Stimulated activated CD4-positive, alpha-beta T cell treated with anti-CD3 and anti-CD28 coated beads, Interleukin-1b, Interleukin-23, amount 100 ng/mL, for 24 hours (primary cell): ENCODE measurements at places on chromosomes 2 and 18.
A peak's percentile ranks its signal among the peaks of the same experiment; 100 is the strongest.

- no peak for DNase-seq
These were observed 6.7 kb downstream of the TGIF1 start for GRCh38 chr18:3456686-3457069.

DNA sequence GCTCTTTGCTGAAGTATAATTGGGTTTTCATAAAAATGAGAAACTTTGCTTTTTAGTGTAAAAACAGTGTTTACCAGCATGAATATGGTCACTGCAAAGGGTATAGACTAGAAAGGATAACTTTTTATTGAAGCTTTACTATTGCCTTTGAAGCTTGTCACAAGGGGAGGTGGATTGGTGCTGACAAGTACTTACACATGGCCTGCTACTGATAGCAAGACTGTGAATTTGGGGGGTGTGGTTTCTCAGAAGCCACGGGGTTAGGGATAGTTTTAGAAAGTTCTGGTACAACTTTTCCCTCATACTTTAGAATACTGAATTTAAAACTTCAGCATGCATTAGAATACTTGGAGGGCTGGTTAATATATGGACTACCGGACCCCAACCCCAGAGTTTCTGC lies 294.1 kb downstream of the SOCS6 start:
- DNase-seq, result no peak

DNA sequence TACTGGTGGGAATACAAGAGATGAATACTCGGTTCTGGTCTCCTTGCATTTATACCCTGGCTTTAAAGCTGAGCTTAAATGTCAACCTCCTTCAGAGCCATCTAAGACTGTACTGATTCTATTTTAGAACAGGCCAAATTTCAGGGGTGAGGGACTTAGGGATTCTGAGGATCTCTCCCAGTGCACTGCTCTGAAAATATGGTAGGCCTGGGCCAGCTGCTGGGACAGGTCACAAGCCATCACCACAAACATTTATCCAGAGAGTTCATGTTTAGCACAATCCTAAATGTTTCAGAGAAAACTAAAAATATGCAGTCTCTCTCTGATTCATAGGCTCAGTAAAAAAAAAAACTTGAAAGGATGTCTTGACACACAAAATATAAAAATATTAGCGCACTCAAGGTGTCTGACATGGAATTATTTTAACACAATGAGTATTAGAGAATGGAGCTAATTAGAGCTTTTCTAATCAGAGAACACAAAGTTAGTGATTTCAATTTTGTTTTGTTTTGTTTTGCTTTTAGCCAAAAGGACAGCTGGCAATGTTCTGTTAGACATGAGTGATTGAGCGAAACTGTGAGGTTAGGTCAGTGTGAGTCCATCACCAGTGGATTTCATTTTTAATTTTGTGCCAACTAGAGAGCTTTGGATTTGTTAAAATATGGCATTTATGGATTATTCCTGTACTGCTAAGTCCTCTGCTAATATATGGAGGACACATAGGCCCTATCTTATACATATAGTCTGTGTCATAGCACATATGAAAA lies 38.8 kb downstream of the MFSD6 start:
- no peak for DNase-seq

- no peak for DNase-seq
These were observed 145.0 kb upstream of the SH3BP4 start for GRCh38 chr2:234806818-234807217.

GRCh38 chr2:189129971-189130370 lies 49.6 kb downstream of the COL5A2 start:
- DNase-seq, result no peak

- no peak for DNase-seq
These were observed 47.3 kb upstream of the SALL3 start for GRCh38 chr18:78932281-78932680.

GRCh38 chr2:21996339-21996738 lies 872.6 kb downstream of the TDRD15 start:
- no peak for DNase-seq

DNA sequence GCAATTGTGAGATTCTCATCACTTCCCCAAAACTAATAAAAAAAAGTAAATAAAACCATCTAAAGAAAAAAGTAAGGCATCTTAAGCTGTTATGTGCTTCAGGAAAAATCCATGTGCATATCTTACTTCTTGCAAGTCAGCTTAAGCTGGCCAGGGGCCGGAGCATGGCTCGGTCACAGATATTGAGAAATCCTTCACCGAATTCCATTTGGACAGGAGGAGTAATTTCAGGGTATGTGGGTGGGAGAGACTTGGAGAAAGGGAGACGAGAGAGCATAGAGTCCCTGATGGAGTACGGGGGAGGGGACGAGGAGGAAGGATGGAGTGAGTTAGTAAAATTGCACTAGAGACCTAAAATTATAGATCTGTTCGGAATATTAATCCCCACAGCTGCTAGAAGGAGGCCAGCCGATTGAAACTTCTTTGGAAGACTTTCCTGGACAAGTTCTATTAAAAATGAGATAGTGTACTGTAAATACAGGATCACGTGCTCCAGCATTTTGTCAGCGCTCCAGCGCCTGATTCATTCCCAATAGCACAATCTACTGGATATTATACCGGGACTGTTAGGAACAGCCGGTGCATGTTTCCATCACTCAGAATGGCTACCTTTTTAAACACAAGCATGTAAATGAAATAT lies 438.5 kb downstream of the ZNF516 start:
- DNase-seq, result no peak

- no peak for DNase-seq
These were observed 15.5 kb upstream of the SRBD1 start for GRCh38 chr2:45626387-45627221.

DNA sequence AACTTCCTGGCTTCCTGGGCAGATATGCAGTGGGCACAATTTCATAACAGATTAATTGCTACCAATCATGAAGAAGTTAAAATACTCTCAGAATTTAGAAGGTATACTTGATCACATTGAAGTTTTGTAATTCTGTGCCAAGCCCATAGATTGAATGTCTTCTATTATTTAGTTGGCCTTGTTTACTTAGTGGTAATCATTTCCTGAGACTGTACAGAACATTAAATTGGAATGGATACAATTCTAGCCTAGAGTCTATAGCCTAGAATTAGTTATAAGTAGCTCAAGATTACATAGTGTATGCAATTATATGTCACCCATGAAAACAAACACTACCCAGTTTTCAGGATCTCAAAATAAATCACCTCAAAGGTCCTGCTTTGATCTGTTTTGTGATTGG lies 615.8 kb downstream of the XIRP2 start:
- no peak for DNase-seq

DNA sequence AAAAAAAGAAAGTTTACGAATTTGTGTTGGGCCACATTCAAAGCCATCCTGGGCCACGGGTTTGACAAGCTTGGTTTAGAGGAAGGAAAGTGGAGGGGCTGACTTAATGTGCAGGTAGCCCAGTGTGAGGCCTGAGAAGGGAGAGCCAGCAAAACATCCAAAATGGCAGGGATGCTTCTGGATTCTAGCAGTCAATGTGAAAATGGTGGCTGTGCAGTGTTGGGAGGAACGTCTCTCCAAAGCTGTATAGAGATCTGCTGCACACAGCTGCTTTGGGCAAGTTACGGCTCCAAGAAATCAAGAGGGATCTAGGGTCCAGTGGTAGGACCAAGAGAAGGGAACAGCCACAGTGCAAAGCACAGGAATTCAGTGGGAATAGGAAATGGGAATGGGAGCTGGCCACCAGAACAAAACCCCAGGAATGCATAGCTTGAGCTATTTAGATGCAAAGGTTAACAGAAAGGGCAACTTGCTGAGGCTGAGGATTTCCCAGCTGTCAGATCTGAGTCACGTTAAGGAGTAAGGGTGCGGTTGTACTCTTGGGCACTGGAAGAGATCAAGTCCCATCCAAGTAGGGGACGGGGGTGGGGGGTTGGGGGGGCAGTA lies 70.6 kb downstream of the B3GNT2 start:
- DNase-seq, result no peak

DNA sequence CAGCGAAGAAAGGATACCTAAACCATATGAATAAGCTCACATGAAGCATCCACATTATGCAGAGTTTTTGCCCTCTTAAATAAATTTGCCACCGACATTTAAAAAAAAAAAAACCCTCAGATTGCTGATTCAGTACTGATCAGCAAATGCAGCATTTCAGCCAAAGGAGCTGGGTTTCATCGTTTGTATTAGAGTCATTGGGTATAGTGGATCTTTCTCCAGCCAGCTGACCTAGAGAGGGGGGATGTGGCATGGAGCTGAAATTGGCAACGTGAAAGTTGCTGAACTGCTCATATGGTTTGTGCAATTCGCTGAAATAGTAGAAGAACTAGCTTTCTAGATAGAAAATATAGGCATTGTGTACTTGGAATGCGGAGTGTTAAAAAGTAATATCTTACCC lies 73.5 kb upstream of the ZNF397 start:
- no peak for DNase-seq

DNA sequence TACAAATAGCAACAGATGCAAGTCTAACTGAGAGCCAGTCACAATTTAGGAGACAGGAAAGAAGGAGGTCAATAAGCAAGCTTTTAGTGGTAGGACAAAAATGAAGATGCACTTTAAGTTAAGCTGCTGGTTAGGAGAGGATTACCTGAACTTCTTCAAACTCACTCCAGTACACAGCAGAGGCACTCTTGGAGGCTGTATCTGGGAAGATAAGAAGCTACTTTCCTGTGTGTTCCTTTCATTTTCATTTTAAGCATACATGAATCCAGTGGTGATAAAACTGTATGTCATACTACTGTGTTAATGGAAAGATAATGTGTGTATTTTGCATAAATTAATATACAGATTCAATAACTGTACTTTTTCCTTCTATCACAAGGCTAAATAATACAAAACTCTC lies 49.6 kb downstream of the HYCC2 start:
- no peak for DNase-seq

GRCh38 chr2:106876699-106877098 lies 9.3 kb downstream of the ST6GAL2 start:
- DNase-seq, result no peak

- DNase-seq, result no peak
These were observed 231.5 kb downstream of the PRKCE start for GRCh38 chr2:45882707-45883602.

- DNase-seq, result no peak
These were observed 149.6 kb downstream of the NCKAP5 start for GRCh38 chr2:133418671-133419070.

DNA sequence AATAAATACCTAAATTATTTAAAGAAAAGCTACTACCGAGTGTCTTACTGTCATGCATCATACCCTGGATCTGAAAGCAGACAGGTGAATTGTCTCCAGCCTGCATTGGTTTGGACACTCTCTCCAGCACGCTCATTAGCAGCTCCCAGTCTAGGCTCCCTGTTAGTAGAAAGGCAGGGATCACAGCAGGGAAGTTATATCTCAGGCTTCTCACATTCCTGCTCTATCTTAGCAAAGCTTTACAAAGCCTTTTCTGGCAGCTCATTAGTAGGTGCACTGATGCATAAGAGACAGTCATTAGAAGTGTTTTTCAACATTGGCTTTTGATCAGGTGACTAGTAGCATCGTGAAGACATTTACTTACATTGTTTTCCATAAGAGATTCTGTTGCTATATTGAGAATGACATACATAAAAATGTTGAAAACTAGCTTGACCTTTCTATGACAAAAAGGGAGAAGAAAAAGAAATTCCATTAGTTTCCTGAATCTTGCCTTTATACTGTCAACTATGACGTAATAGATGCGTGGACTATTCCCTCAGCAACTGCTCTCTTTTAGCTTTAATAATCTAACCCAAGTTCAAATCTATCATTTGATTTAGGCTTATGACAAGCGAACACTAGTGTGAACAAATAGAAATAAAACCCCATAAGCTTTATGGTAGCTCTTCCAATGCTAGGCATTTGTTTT lies 408.7 kb upstream of the KCNH7 start:
- no peak for DNase-seq

GRCh38 chr18:43034683-43035500 lies 80.6 kb downstream of the RIT2 start:
- no peak for DNase-seq

DNA sequence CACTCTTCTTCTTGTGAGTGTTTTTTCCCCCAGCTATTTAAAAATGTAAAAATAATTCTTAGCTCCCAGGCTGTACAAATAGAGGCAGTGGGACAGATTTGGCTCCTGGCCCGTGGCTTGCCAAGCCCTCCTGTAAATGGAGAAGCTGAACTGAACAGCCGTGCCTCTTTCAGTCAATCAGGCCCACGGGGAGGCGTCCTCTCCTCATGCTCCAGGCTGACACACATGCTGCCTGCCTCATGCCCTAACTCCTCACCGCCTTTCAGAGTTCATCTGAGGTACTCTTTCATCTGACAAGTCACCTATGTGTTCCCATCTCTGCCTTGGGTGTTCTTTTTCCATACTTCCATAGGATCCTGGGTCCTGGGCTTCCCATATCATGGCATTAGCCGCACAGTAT lies 58.9 kb downstream of the BMP10 start:
- DNase-seq, result no peak

- DNase-seq, result no peak
These were observed 203.6 kb downstream of the ACKR3 start for GRCh38 chr2:236773206-236773605.

- DNase-seq, result no peak
These were observed 159.7 kb upstream of the BOD1L2 start for GRCh38 chr18:56987236-56987635.

GRCh38 chr2:38163006-38163405 lies 87.1 kb upstream of the CYP1B1 start:
- DNase-seq, result no peak

GRCh38 chr18:49531678-49532153 lies 30.1 kb upstream of the LIPG start:
- no peak for DNase-seq

DNA sequence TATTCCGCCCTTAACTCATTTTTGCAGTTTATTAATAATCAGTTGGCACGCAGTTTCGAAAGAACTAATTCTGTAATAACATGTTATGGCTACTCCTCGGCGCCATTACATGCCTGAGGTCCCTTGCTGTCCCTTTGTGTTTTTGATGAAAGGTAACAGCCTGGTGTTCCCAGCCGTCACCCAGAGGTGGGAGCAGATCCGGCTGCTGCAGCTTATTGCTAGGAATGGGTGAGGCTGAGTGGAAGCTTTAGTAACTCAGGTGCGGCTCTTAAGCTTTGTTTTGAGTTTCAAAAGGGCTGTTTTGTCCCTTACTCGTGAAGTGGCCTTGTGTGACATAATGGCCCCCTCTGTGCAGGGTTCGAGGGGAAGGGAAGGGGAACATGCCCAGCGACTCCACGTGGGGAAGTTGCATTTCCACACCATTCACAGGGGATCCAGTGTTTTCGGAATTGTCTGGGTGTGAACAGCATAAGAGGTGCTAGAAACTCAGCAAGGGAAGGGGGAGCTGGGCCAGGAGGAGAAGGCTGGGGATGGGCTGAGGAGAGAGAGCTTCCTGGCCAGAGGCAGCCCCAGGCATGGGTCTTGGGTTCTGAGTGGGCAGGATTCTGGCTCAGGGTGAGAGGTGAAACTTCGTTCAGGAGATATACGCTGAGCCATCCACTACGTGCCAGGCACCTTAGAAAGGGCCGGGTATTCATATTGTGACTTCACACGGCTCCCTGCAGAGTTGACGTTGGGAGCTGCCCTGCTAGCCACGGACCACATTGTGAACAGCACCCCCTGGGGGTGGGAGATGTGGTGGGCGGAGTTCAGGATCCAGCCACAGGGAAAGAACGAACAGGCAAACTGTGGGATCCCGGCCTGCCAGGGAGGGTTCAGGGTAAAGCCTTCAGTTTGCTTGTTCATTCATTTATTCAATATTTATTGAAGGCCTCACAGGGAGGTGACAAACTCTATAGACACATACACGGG lies 84.4 kb downstream of the TGOLN2 start:
- peak; percentile 15 for DNase-seq

- no peak for DNase-seq
These were observed 292.0 kb downstream of the ZNF804A start for GRCh38 chr2:184890311-184890710.
